ENCODE measurements at places on chromosomes 3 and 15.

GRCh38 chr3:126649556-126650092 is 5.3 kb downstream of the TXNRD3 start:
- no peak for DNase-seq

- peak; percentile 75 for DNase-seq
Observed at GRCh38 chr3:37546876-37547275, 314.8 kb upstream of the CTDSPL start.

DNA sequence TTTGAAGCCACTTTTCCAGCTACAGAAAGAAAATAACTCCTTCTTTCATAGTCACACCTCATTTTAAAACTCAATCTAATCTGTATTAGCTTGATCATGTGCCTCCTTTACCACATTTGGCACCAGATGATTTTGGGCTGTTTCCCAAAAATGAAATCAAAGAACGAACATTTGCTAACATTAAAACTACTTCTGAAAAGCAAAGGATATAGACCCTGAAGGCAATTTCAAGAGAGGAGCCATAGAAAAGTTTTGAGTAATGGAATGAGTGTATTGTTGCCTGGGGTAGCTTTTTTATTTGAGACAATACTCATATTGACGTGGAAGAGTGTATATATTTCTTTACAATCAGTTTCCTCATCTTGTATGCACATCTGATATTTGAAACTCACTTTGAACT is 152.8 kb upstream of the TBL1XR1 start:
- DNase-seq: no peak

DNA sequence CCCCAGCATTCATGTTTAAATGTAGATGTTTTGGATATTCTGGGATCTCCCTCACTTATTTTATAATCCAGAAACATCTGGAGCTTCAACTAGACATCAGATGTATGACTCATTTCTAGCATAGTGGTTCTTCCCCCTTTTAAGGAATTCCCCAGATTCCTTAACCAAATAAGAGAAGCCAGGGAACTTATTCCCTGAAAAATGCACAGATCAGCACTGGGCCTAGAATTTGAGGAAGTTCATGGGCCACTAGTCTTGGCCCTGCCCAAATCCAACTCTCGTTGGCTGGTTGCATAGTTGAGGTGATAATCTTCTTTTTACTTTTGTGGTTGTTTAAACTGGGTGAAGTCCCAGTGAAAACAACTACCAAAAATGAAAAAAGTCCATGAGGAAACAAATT is 20.4 kb downstream of the RARRES1 start:
- no peak for DNase-seq

DNA sequence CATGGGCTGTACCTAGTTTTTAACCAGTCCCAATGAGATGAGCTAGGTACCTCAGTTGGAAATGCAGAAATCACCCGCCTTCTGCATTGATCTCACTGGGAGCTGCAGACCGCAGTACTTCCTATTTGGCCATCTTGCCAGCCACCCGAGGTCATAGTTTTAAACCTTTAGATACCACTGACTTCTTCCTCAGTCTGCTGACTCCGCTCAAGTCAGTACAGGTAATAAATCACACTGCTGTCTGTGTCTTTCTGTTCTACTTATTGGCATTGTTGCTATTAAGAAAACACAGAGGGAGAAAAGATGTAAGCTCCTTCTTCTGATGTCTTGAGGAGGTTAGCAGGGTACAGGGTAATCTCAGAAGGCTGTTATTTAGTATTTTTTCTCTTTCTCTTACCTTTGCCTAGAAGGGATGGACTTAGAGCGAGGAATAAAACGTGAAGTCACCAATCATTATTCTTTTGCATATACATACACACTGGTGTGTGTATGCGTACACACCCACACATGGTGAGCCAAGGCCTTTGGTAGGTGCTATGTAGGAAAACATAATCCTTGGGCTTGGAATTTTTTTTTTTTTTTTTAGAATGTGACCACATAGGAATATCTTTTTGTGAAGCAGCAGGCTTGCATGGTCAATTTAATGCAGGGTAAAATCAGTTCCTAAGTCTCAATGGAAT is 197.2 kb downstream of the EDEM1 start:
- DNase-seq: no peak

GRCh38 chr15:33190539-33190938 is 4.0 kb downstream of the FMN1 start:
- no peak for DNase-seq

DNA sequence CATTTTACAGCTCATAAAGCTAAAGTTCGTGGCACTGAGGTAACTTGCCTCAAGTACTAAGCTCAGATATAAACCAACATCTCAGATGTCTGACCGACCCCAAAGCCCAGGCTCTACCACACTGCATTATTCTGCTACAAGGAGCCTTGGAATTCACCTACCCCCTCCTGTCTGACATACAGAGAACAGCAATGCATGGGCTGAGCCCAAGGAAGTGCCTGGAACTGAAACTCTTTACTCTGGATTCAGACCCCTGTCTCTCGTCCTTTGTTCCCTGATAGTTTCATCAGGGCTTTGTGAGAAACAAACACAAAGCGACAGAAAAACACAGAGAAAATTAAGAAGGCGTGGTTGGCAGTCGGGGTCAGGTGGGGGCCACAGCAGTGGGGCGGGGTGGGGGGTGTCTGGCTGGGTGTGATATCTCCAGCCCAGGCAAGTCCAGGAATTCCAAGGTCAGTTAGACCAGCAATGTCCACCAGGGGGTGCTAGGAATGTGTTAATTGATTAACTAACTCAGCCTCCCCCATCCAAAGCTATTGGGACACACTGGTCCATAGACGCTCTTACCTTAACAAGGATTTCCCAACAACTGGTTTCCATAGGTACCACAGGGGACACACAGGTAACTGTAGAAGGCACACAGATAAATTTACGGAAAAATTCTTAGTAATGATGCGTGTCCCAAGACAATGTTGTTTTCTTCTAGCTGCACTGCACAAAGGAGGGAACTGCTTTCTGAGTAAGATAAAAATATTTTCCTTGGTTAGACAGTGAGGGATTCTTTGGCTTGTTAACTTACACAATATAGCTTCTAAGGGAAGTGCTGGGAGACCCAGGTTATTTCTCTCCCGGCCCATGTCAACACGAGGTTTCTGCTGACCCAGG is 18.8 kb upstream of the SSUH2 start:
- no peak for DNase-seq

- no peak for DNase-seq
Observed at GRCh38 chr3:186946756-186947375, 16.5 kb downstream of the ST6GAL1 start.

DNA sequence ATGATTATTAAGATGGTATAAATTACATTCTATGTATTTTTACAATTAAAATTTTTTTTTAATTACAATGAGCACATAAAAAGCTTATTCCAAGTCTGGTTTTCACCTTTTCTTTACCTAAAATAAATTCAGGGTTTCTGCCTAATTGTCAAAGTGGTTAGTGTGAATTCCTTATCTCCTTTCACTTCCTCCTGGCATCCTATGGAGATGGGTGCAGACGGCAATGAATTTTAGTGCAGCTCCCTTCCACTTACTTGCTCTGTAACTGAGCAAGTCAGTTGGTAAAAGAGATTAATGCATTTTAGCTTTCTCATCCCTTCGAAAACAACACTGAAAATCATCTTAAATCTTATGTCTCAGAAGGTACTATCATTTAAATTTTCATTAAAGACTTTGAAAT is 13.1 kb downstream of the HDGFL3 start:
- no peak for DNase-seq

DNA sequence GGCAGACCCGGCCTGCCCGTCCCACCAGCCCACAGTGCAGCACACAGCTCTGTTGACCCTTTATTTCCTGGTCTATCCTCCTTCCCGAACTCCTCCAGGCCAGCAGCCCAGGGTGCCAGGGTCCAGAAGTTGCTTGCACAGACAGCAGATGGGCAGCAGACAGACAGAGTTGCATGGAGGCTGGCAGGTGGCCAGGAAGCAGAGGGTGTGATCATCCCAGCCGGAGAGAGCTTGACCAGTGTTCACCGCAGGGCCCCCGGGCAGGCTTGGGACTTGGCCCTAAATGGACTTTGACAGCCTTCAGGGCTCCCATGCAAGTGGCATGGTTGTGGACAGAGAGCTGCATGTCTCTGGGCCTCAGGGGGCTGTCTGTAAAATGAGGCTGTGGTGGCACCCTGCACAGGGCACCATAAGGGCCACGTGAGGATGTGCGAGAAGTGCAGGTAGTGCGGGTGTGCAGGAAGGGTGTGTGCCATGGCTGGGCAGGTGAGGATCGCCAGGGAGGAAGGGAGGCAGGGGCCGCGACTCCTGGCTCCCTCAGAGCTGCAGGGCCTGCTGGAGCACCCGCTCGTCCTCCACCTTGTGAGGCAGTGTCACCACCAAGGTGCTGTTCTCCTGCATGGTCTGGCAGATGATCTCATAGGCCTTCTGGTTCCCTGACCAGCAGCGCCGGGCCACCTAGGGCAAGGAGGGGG is 6.3 kb upstream of the ZXDC start:
- DNase-seq: no peak

DNA sequence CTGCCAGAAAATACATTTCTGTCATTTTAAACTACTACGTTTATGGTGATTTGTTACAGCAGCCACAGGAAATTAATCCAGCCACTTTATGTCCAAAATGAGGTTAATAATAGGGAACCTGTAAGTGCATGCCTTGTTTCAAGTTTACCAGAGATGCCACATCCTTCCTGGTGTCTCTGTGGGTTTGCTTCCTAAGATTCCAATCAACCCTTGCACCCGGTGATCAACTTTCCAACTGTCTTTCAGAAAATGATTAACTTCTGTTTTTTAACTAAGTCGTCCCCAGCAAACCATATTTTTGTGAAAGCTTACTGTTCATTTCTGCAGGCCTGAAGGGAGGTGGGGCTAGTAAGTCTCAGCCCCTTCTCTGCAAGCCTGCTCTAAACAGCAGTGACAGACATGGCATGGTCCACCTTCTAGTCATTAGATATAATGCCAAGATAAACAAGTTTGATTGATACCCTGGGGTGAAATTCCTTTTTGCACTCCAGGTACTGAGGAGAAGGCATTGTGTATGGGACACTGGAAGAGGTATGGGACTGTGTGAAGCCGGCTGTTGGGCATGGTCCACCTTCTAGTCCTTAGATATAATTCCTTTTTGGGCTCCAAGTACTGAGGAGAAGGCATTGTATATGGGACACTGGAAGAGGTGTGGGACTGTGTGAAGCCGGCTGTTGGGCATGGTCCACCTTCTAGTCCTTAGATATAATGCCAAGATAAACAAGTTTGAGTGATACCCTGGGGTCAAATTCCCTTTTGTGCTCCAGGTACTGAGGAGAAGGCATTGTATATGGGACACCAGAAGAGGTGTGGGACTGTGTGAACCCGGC is 11.1 kb upstream of the TMC3 start:
- DNase-seq: peak; percentile 27

- no peak for DNase-seq
Observed at GRCh38 chr3:147816752-147817151, 407.6 kb downstream of the ZIC1 start.

DNA sequence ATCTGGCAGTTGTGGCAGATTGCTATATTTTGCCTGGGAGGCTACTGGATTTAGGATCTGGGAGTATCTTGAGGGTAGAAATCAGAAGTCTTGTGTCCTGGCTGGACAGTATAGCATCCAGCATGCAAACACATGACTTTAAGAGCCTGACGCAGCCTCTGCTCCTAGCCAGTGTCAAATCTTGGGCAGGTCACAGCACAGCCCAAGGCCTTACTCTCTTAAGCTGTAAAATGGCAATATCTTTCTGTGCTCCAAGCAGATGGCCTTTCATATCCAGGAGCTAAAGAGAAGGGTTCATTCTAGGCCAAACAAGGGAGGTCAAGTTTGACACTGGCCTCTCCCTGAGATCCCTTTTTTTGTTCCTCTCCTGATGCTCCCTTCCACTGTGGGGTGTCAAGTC is 19.8 kb upstream of the RAD18 start:
- no peak for DNase-seq

DNA sequence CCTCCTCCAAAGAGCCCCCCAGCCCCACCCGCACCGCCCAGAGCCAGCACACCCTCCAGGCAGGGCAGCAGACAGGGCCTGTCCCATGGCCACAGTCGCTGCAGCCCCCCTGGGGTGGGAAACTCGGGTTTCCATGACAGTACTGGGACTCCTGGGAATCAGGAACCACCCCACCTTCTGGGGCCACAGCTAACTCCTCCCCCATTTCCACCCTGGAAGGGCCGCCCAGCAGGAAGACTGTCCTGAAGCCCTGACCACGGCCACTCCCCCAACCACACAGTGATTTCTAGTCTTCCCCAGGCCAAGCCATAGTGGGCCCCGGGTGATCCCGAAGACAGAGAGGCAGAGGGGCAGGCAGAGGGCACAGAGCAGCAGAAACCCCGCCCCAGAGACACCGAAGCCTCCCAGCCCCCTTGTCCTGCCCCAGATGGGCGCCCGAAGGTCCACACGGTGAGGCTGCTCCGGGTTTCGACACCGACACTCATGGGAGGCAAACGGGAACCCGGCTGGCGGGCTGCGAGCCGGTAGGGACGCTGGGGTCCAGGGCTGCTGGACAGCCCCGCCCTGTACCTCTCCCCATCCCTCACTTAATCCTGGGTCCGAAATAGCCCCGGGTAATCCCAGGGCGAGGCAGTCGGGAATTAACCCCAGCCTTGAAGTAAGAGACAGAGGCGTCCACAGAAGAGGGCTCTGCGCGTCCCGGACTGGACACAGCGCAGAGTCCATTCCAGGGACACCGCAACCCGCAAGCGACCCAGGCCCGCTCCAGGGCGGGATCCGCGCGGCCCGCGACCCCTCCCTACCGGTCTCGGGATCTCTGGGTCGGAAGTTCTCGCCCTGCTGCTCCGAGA is 138.4 kb downstream of the NUP210 start:
- DNase-seq: no peak

DNA sequence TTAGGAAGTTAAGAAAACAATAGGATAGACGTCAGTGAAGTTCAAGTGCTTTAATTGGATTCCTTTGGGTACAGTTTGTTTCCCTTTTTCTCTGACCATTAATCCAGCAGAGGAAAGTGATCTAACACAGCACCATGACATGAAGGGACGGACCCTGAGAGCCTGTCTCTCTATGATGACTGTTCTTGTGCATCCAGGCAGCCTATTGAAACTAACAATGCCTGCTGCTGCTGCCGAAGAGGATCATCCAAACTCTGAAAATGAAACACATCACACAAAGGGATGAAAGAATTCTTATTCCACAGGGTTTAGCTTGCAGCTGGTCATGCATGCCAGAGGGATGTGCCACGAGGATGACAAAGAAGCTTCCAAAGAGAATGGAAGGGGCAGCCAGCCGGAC is 75.5 kb downstream of the ZBTB20 start:
- no peak for DNase-seq

- DNase-seq: peak; percentile 70
Observed at GRCh38 chr15:98076021-98076816, 115.7 kb downstream of the ARRDC4 start.

DNA sequence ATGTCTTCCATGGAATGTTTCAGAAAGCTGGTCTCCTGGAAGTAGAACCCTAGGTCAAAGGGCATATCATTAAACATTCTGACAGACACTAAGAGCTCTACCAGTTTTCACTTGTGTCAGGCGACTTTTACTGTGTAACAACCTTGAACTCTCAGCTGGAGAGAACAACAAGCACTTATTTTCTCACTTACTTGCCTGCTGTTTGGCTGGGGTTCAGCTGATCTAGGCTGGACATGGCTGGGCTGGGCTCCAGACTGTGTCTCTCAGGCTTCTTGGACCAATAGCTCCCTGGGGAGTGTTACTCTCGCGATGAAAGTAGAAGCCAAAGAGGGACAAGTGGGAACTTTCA is 527.3 kb downstream of the SHQ1 start:
- no peak for DNase-seq
